Gastroesophageal sphincter (tissue), 4 donors: ENCODE measurements at places on chromosomes 3 and 15. TPM values are rescaled to one million over a fixed set of nuclear protein-coding genes. Genes with fewer than 3 reads are reported as not detected.

FGD5 gene
- 16.7 TPM for total RNA-seq

GOLGA8B gene
- total RNA-seq, result 1.6 TPM

DNA sequence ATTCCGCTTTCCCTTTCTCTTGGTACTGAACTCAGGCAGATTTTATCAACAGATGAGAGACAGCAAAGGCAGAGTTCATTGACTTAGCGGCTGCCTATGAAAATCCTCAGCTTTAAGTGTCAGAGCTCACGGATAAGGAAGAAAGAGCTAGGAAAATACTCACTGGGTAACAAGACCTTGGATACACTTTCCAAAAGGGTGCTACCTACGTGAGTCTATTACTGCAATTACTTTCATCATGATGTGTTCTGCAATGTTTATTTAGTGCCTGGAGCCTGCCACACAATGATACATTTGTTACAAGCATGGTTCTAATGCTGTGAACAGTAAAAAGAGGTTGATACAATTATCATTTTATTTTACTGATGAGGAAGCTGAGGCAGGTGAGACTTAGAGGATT lies 177.5 kb downstream of the GRM7 start:
- no peak for ATAC-seq

DNA sequence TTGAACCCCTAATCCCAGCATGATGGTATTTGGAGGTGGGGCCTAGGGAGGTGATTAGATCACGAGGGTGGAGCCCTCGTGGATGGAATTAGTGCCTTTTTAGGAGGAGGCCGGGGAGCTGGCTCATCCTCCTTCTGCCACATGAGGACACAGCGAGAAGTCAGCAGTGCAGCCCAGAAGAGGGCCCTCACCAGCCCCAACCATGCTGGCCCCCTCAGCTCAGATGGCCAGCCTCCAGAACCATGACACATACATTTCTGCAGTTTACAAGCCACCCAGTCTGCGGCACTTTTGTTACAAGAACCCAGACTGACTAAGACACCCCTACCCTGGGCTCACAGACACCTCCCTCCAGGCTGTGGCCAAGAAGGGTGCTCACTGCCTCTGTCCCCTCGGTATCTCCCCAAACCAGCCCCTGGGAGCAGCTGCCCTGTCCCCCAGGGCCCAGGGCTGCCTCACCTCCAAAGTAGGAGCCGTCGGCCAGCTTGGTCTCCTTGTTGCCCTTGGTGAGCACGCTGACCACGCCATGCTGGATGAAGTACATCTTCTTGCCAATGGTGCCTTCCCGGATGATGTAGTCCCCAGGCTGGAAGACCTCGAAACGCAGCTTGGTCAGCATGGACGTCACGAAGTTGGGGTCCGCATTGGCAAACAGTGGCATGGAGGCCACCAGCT lies 44.1 kb downstream of the HCN4 start:
- ATAC-seq, result no peak

GRCh38 chr3:159080821-159081220 lies 279.0 kb downstream of the MFSD1 start:
- ATAC-seq, result no peak

DNA sequence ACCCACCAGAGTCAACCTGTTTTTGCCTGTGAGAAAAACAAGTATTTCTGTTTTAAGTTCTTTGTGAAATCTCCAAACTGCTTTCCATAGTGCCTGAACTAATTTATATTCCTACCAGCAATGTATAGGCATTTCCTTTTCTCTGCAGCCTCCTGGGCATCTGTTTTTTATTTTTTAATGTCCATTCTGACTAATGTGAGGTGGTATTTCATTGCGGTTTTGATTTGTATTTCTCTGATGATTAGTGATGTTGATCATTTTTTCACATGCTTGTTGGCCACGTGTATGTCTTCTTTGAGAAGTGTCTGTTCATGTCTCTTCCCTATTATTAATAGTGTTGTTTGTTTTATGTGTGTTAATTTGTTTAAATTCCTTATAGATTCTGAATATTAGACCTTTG lies 820.5 kb downstream of the MCTP2 start:
- no peak for ATAC-seq
